ENCODE measurements at places on chromosomes 13 and 19.

GRCh38 chr13:51125495-51126226, 14.6 kb upstream of the C13orf42 start:
- no peak for DNase-seq

DNA sequence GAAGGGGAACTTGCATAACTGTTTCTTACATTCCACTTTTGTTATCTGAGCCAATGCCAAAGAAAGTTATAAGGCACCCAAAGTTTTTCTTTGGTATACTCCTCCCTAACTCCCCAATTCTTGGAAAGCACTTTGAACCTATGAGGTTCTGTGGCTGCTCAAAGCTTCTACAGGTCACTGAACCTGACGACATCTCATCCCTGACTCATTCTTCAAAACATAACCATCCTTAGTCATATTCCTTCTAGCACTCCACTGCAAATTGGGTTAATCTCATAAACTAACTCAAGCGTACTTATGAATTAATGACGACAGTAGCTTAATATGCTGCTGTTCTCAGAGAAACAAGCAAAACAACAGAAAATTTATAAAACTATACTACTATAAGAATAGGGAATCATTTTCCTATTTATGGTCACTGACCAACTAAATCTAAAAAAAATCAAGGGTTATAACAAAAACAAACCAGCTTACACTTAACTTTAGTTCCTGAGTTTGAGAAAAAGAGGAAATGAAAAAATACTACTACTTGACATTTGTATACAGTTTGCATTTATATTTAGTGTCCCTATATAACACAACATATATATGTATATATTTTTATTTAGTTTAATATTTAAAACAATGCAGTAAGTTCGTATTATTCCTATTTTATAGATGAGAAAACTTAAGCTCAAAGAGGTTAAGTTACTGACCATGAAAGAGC, 69.1 kb downstream of the CAB39L start:
- no peak for DNase-seq

DNA sequence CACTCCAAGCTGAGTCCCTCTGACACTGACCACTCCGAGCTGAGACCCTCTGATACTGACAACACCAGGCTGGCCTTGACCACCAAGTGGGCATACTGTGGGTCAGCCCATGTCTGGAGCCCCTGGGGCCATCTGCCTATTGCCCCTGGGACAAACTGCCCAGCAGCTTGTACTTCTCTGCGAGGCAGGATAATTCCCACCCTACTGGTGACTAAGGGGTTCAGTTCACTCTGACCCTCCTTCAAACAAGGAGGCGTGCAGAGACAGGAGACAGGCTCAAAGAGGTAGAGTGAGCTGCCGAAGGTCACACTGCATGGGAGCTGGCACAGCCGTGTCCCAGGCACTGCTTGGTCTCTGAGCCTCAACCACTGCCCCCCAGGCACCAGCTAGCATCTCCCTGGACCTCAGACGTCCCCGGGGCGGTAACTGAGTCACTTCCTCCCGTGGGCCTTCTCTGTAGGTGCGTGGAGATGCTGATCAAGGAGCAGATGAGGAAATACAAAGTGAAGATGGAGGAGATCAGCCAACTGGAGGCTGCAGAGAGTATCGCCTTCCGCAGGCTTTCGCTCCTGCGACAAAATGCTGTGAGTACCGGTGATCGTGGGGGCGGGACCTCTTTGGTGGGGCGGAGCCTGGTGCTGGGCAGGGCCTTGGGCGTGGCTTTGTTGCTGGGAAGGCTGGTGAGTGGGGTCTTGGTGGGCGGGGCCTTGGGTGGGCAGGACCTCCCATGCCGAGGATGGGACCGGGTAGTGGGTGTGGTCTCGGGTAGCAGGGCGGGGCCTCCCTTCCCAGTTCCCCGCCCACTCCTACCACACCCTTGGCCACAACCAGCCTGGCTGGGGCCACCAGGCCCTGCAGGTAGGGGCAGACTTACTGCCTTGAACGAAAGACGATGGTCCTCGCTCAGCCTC, 5.8 kb upstream of the USE1 start:
- no peak for DNase-seq

DNA sequence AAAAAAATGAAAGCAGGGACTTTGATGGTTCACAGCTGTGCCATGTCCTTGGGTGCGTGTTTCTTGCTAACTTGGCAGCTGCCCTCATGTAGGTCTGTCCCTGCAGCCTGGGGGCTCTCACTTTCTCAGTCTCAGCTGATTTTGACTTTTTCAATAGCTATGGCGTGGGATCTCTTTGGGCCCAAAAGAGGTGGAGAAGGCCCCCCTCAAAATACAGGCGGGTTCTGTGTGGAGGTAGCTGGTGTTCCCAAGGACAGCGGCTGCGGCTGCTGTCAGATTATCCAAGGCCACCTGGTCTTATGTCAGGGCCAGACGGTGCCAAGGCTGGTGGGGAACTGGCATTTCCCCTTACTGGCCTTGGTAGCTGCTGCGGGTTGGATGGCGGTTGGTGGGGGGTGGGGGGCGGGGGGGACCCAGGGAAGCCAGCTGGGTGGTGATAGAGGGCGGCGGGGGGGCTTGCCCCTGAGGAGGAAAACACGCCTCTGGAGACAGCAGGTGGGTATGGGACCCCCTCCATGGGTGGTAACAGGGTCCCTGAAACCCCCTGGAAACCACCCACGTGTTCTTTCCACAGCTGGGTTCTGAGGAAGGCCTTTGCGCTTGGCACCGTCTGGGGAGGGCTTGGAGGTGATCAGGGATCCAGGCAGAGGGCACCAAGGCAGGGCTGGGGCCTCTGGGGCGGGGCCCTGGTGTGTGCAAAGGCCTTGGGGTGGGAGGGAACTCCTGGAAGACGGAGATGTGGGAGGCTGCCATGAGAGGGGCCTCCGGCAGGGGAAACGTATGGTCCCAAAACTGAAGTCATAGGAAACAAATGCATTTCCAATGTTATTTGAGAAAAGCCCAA, 4.1 kb downstream of the TIMM13 start:
- DNase-seq, result no peak

DNA sequence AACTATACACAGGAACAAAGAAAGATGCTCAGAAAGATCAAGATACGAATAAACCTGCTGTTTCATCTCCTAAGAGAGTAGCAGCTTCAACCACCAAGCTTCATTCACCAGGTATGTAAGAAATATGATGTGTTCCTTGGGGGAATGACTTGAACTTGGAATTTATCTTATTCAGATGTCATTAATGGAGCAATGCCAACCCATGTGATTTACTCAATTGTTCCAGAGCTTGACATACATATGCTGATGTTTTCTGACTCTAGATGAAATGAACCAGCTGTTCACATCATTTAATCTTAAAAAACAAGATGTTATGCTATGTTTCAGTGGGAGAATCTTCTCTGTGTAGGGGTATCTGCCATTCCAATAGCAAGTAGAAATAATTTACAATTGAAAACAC, 270.9 kb downstream of the SLC7A1 start:
- DNase-seq, result no peak

- DNase-seq, result no peak
Observed at GRCh38 chr19:50628146-50628545, 11.5 kb downstream of the SYT3 start.

- DNase-seq, result no peak
Observed at GRCh38 chr13:62185631-62186255, 770.1 kb upstream of the PCDH20 start.

- no peak for DNase-seq
Observed at GRCh38 chr13:110299283-110299840, 7.6 kb downstream of the COL4A1 start.

DNA sequence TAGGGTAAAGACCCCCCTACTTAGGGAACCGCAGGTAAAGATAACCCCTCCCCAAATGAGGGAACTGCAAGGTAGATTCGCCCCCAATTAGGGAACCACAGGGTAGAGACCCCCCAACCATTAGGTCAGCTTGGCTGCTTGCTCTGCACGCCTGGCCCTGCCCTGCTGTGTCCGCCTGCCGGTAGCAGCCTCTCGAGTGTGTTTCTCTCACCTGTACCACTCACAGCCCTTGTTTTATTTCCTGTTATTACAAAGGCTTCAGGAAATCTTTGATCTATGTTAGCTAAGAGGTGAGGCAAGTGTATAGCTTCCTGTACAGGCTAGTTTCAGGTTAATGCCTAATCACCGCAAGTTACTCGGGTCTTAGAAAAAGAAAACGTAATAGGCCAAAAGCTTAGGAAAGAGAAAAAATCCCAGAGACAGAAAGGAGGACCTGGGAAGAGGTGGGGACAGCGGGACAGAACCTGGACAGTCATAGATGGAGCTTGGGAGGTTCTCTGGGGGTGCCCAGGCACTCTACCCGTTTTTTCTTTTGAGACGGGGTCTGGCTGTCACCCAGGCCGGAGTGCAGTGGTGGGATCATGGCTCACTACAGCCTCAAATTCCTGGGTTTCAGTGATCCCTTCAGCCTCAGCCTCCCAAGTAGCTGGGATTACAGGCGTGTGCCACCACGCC, 23.1 kb upstream of the EIF3G start:
- DNase-seq, result no peak

GRCh38 chr13:21557995-21558394, 46.0 kb downstream of the MICU2 start:
- no peak for DNase-seq

GRCh38 chr13:110443622-110444225, 117.8 kb downstream of the RAB20 start:
- DNase-seq, result no peak

DNA sequence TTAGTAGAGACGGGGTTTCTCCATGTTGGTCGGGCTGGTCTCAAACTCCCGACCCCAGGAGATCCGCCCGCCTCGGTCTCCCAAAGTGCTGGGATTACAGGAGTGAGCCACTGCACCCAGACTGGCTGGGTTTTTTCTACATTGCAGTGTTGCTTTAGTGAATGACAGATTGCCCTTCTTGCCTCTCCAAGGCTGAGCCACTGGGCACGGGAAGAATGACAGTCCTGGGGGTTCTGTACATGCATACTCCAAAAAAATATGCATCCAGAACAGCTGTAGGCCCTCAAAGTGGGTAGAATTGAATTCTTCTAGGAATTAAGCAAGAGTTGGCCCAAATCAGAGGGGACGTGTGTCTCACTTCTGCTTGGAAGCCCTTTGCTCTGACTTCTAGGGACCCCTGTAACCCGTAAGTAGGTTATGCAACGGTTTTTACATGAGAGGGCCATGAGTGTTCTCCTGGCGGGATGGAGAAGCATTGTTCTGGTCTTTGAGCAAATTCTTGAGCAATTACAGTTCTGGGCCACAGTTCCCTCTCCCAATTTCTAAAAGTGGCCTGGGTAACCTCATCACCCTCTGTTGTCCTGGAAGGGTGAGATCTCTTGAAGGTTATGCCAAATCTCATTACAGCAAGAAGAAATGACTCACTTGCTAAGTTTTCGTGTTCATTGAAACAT, 3.6 kb downstream of the ACTN4 start:
- no peak for DNase-seq

DNA sequence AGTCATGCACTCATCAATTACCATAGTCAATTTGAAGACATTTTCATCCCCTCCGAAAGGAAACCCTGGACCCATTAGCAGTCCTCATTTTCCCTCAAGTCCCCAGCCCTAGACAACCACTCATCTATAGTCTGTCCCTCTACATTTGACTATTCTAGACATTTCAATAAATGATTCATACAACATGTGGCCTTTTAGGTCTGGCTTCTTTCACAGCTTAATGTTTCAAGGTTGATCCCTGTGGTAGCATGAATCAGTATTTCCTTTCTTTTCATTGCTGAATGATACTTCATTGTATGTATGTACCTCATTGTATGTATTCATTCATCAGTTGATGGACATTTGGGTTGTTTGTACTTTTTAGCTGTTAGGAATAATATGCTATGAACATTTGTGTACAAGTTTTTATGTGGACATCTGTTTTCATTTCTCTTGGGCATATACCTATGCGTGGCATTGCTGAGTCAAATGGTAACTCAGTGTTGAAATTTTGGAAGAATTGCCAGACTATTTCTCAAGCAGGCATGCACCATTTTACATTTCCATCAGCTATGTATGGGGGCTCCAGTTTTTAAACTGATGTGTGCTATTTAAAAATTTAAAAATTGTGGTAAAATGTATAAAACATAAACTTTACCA, 18.4 kb downstream of the SPATA13 start:
- DNase-seq, result no peak

DNA sequence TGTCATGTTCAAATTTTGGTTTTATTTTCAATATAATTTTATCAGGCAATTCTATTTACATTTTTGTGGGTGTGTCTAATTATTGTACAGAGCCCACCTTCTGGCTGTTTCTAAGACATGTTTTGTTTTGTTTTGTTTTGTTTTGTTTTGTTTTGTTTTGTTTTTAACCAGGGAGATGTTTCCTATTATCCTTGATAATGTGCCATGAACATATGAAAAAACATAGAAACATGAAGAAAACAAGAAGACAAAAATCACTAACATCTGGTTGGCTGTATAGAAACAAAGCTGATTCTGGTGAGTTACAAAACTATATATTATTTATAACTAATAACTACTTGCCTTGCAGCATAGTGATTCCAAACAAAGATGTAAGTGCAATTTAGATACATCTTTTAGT, 128.1 kb upstream of the TRPC4 start:
- no peak for DNase-seq

GRCh38 chr19:15249972-15250639, 17.9 kb upstream of the EPHX3 start:
- DNase-seq, result no peak

DNA sequence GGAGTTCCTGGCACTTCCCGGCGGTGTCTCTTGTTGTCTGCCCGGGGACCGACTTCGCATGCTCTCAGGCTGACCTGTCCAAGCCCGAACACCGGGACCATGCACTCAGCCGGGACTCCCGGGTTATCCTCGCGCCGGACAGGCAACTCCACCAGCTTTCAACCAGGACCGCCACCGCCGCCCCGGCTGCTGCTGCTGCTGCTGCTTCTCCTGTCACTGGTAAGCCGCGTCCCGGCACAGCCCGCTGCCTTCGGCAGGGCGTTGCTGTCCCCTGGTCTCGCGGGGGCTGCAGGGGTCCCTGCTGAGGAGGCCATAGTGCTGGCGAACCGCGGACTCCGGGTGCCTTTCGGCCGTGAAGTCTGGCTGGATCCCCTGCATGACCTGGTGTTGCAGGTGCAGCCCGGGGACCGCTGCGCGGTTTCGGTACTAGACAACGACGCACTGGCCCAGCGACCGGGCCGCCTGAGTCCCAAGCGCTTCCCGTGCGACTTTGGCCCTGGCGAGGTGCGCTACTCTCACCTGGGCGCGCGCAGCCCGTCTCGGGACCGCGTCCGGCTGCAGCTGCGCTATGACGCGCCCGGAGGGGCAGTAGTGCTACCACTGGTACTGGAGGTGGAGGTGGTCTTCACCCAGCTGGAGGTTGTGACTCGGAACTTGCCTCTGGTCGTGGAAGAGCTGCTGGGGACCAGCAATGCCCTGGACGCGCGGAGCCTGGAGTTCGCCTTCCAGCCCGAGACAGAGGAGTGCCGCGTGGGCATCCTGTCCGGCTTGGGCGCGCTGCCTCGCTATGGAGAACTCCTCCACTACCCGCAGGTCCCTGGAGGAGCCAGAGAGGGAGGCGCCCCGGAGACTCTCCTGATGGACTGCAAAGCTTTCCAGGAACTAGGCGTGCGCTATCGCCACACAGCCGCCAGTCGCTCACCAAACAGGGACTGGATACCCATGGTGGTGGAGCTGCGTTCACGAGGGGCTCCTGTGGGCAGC, 661 bp downstream of the FREM2 start:
- DNase-seq, result no peak

GRCh38 chr19:17125062-17125727, 49.6 kb downstream of the MYO9B start:
- no peak for DNase-seq

GRCh38 chr19:20162821-20163220, 4.2 kb upstream of the ZNF486 start:
- DNase-seq, result no peak

- no peak for DNase-seq
Observed at GRCh38 chr19:29658221-29658991, 6.9 kb upstream of the PLEKHF1 start.

Data from urinary bladder (tissue), 4 donors.